Activated naive CD4-positive, alpha-beta T cell treated with anti-CD3 and anti-CD28 coated beads, Interleukin-2, amount 10 ng/mL, durations not matched to agents 7 days and 5 days (primary cell): ENCODE measurements at places on chromosomes 11 and 22.

GRCh38 chr11:102837156-102837555, 6.3 kb downstream of the MMP3 start:
- DNase-seq, result no peak

- no peak for DNase-seq
These were observed 140.3 kb upstream of the RAG2 start for GRCh38 chr11:36738292-36738861.

DNA sequence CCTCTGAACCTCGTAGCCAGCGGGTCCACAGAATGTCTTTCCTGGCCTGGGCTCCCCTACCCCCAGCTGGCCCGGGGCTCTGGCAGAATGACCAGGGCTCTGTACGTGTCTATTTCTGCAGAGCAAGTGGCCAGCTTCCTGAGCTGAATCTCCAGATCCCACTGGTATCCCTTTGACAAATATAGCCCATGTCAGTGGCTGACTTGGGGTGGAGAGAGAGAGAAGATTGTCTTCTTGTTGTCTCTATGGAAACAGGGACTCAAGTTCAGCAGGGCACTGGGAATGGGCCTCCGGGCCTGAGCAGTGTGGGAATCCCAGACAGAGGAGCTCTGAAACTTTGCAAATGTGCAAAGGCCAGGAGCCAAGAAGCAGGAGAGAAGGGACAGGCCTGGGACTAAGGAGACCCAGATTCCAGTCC, 33.9 kb downstream of the ANO1 start:
- DNase-seq, result no peak

- no peak for DNase-seq
These were observed 535.1 kb downstream of the TMEM135 start for GRCh38 chr11:87572881-87573280.

DNA sequence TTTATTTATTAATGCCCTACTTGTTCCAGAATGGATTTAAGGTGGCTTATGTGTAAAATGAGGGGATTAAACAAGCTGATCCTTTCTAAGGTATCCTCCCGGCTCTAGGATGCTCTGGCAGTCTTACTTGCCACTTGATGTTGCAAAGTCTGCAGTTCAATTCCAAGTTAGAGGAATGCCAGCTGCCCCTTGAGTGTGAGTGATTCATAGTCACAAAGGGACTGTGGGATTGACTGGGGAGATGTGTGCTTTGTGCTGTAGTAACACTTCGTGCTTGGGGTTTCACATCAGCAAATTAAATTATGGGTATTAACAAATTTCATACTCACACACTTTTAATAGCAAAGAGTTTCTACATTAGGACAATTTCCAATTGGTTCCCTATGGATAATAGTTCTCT, 550.8 kb upstream of the CADM1 start:
- DNase-seq, result no peak

DNA sequence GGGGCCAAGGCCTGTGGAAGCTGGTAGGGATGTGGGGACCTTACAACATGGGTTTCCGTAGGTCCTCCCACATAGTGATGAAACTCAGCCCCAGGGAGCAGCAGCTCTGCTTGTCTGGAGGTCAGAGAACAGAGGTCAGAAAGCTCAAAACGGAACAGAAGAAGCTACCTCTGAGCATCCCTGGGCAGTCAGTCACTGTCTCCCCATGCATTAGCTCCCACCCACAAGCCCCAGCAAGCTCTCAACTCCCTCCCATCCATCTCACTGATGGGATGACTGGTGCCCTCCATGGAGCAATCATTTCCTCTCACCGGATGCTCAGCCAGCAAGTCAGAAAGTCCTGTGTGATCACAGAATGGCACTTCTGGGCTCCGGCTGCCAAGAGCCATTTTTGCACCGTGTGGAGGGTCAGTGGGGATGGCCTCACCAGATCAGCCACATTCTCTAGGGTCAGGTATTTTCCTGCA, 1.9 kb downstream of the TPP1 start:
- no peak for DNase-seq

GRCh38 chr22:50014655-50015401, 2.3 kb upstream of the IL17REL start:
- DNase-seq, result no peak

GRCh38 chr11:8178297-8178696, 9.5 kb upstream of the RIC3 start:
- no peak for DNase-seq

DNA sequence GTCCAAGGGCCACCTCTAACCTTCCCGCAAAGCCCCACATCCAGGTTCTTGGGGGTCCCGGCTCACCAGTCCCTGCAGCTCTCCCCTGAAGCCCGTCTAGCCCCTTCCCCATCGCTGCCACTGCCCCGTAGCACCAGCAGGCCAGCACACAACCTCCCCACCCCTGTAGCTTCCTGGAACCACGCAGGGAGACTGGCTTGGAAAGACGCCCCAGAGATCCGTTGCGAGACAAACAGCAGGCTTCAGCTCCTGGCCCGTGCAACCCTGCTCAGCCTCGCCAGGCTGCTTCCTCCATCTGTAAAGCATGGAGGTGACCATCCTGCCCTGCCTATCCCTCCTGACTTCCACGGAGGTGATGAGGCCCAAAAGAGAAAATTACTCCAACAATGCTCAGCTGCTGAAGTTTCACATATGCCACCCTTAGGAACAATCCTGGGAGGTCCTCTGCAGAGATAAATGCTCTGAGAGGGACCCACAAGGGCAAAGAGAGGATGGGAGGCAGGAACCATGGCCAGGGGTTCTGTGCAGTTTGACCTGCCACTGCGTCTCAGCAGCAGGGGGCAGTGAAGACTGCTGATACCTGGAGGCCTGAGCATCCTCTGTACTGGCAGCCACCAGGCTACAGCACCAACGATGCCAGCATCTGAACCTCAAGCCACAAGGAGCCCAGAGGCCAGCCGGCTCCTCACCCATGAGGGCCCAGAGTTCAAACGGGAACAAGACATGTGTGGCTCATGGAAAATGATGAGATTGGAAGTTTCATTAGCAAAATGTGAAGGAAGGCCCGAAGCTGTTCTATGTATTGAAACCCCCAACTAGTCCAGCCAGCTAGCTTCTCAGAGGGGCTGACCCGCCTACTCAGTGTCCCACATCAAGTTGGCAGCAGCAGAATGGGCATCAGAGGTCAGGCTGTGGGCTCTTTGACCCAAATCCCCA, 16.1 kb downstream of the DGCR2 start:
- DNase-seq, result peak; percentile 77

GRCh38 chr11:133896642-133897330, 51.5 kb upstream of the SPATA19 start:
- DNase-seq, result no peak

DNA sequence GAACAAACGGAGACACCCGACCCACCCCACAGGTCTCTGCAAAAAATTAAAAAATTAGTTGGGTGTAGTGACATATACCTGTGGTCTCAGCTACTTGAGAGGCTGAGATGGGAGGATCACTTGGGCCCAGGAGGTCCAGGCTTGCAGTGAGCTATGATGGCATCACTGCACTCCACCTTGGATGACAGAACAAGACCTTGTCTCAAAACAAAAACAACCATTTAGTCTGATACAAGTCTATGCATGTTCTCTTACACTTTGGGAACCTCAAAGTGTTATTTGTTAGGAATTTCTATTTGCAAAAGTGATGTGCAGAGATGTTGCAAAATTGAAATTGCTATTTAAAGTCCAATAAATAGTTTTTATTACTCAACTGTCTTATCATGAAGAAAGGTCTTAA, 14.3 kb downstream of the ATG13 start:
- DNase-seq, result no peak

DNA sequence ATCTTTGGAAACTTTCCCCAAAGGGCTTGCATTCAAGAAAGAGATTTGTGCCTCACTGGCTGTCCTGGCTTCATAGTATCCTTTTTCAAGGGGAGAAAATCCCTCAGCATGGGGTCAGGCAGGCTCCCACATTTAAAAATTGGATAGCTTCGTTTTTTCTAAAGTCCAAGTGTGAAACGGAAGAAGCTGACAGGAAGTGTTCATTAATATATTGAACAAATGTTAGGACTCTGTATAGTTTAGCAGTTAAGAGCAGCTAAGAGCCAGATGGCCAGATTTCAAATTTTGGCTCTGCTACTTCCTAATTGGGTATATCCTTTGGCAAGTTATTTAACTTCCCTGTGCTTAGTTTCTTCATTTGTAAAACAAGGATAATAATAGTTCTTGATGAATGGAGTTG, 354.9 kb upstream of the FAT3 start:
- no peak for DNase-seq

DNA sequence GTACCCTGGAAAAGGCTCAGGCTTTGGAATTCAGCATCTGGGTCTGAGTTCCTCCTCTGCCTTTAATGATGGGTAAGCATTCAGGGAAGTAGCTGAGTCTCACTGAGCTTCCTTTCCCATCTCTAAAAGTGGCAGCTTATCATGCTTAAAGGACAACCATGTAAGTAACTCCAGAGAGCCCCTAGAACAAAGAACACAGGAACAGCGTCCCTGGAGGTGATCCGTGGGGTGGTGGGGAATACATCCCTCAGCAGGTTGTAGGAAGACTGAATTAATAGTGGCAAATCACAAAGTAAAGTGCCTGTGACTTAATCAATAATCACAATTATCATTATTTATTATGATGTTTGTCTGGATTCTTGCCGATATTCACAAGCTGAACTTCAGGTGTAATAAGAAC, 114.7 kb upstream of the ISX start:
- DNase-seq, result no peak

- no peak for DNase-seq
These were observed 162.7 kb downstream of the BARX2 start for GRCh38 chr11:129538323-129538722.

DNA sequence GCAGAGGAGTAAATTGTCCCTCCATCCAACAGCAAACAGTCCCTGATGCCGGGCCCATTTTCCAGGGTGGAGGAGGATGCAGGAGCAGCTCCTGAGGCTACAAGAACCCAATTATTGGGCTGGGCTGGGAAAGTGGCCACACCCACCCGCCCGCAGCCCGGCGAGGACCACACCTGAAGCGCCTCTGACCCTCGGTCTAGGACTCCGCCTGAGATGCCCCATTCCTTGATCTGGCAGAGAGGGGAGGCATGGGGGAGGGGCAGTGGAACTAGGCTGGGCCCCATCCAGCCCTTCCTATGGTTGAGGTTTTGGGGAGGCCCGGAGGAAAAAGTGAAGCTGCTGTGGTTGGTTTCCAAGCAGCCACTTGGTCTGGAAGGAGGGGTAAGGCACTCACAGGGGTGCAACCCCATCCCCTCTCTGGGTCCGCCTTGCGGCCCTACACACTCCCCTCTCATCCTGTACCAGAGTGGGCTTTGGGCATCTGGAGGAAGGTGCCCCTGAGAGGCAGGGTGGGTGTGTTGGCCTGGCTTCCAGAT, 2.4 kb upstream of the LGALS1 start:
- DNase-seq, result no peak

DNA sequence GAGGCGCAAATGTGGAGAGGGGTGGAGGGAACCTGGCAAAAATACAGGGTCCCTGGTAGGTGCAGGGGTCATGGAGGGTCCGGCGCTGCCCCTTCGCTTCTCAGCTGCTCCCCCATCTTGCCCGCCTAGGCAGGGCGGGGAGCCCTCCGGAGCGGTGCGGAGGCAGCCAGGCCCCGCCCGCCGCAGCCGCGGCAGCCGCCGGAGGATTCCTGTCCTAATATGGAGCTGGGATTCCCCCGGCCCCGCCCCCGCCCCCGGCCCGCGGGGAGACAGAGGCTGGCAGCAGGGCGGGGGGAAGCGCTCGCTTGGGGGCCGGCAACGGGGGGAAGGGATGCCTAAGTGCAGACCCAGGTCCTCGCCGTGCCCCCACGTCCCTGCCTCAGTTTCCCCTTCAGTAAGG, 1.0 kb upstream of the NPAS4 start:
- DNase-seq, result no peak

DNA sequence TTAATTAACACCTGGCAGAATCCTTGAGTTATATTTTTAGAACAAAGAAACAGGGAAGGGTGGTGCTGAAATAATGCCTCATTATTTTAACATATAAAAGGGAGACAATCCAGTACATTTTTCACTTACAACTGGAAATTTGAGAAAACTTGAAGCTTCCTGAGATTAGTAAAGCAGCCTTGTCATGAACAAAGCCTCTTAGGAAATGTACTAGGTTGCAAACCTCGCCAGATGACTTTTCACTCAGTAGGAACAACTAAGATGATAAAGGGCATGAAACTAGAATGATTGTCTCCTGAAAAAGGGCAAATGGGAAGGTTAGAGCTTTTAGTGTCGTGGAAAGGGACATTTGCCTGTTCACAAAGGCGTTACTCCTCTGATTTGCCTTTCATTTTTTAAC, 289.6 kb downstream of the ETS1 start:
- DNase-seq, result no peak

GRCh38 chr11:58330861-58331260, 28.0 kb downstream of the OR5B17 start:
- no peak for DNase-seq

- no peak for DNase-seq
These were observed 5.4 kb upstream of the PAX6 start for GRCh38 chr11:31816468-31817053.

DNA sequence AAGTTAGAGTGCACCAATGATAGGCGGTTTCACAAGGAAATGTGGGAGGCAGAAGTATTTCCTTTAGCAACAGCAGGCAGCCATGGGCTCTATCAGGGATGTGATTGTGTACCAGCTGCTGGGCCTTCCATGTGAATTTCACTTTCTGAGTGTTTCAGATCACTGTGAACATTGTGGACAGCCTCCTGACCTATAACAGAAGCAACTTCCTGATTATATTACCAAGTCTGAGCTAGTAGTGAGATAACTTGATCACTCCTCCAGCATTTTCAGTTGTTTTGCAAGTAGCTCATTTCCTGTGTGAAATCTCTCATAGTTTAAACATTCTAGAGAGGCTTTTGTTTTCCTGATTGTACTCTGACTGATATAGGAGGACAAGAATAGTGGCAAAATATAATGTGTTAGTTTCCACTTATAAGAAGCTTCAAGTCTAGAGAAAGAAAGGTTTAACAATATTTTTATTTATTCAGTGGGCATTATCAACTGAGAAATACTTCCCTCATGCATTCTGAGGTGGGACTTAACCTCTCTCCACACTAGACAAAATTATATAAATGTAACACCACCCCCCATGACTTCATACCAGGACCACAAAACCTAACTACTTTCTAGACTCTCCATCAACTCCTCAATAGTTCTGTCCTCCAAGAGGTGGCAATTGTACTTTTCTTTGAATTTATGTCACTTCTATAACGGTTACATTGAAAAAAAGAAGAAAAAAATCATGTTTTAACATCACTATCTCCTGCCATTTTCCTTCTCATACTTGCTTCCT, 184.2 kb upstream of the LUZP2 start:
- DNase-seq, result no peak

DNA sequence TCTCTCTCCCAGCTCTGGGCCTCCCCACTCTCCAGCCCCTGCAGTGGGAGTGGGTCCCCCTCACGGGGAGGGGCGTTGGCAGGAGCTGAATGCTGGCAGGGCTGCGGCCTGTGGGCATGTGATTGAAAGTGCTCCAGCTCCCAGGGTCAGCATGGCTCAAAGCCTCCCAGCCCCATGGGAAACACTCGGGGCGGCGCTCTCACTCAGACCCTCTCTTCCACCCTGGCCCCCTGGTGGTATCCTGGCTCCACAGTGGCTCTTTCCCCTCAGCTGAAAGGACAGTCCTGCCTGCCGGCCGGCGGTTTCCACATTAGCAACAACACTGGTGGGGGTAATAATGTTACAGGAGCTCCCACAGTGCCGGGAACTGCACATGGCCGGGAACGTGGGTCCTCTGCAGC, 35.5 kb downstream of the POLR3H start:
- no peak for DNase-seq
